ENCODE measurements at places on chromosomes 11 and 22.

GRCh38 chr11:1084561-1085439 lies 10.1 kb downstream of the MUC2 start:
- DNase-seq: no peak

DNA sequence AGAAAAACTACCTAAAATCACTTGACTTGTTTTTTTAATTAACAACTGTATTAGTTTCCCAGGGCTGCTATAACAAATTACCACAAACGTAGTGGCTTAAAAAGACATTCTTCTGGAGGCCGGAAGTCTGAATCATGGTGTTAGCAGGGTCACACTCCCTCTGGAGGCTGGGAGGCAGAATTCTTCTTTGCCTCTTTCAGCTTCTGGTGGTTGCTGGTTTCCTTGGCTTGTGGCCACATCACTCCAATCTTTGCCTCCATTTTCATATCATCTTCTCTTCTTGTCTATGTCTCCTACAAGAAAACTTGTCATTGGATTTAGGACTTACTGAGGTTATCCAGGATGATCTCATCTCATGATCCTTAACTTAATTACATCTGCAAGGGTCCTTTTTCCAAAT lies 7.4 kb upstream of the INCENP start:
- no peak for DNase-seq

DNA sequence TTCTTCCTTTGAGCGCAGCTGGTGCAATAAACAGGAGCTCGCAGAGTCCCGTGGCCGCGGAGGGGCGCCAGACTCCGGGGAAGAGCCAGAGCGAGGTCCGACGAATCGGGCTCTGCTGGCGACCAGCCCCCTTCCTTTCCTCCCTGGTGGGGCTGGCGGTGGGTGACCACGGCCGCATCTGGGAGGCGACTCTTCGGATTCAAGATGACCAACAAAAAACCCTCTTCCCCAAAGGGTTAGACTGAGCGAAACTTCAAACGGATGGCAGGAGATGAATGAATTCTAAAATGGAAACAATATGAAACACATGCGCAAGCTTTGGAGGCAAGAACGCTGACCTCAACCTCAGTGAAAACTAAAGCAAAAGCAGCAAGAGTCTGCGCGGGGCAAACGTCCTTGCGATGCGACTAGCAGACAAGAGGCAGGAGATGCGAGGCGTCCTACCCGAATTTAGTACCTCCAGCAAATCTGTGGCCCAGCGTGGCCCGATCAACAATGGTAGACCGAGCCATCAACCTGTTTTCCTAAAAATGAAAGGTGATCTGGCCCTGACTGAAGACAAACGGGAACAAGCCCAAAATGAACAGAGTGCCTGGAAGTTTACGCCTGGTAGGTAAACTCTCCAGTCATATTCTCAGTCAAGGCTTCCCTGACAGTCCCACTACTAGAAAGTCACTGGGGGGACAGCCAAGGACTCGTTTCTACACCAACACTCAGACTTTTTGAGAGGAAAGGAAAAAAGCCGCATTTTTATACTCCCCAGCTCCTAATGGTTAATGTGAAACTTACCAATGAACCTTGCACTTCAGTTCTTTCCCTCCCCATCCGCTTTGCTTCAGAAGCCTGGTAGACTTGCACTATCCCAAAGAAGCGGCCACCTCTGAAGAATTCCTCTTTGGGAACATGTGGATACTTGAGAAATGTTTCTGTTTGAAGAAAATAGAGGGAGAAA lies 11.6 kb downstream of the MMP3 start:
- DNase-seq: no peak

DNA sequence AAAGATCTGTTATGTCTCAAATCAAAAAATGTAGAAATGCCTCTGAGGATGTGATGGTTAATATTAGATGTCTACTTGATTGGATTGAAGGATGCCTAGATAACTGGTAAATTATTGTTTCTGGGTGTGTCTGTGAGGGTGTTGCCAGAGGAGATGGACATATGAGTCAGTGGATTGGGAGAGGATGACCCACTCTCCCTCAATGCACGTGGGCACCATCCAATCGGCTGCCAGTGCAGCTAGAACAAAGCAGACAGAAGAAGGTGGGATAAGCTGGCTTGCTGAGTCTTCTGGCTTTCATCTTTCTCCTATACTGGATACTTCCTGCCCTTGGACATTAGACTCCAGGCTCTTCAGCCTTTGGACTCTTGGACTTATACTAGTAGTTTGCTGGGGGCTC lies 430.3 kb downstream of the SOX6 start:
- no peak for DNase-seq

DNA sequence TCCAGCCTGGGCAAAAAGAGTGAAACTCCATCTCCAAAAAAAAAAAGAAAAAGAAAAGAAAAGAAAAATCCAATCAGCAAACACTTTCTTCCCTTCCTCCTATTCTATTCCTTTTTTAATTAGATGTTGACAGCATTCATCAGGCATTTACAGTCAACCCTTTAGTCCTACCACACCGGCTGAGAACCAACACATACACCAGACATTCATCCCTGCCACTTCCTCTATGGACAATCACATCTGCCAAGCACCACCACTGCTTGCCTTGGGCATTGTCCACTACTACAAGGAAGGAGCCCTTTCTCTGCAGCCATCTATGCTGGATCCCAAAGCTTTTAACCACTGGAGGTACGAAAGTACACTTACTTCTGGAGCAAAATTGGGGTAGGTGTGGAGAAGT lies 9.4 kb upstream of the SLN start:
- DNase-seq: no peak

DNA sequence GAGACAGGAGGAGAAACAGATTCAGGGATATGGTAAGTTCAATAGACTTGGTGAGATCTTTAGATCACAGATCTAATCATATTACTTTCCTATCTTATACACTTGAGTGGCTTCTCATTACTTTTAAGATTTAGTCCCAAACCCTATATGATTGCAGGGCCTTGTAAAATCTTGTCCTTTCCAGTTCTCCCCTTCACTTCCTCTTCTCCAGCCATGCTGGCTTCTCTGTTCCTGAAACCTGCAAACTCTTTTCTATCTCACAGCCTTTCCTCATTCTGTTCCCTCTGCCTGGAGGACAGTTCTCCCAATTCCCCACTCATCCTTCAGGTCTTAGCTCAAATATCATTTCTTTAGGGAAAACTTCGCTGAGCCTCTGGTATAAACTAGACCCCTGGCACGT lies 65.9 kb upstream of the BIRC3 start:
- no peak for DNase-seq

- DNase-seq: no peak
Observed at GRCh38 chr22:24002851-24003250, 2.4 kb downstream of the GSTT4 start.

DNA sequence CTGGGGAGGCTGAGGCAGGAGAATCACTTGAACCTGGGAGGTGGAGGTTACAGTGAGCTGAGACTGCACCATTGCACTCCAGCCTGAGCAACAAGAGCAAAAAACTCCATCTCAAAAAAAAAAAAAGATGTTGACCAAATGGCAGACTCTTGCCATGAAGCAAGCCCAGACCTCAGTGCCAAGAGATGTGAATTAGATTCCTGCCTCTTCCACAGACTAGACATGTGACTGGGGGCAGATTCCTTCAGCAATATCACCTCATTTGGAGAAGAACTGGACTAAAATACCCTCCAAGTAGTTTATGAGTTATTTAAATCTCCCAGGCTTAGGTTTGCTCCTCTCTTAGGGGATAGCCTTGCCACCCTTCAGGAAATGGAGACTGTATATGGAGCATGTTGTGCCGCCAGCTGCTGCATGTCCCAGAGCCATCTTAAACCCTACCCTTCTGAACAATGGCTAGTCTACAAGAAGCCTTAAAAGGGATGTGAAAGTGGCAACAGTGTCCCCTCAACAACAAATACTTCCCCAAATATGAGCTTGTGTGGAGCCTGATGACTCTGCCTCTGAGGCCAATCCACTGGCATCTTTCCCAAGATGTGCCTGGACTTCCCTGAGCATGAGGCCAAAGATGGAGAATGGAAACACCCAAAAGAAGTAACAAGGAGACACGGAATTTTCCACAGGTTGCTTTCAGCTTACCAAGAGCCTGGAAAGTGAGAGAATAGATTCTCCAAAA lies 763 bp upstream of the MS4A7 start:
- no peak for DNase-seq

- DNase-seq: no peak
Observed at GRCh38 chr11:119422809-119423508, at the start of gene THY1. Gene THY1 (minus strand): TSS chr11:119423172. CDS start chr11:119420905, 2,267 bp downstream.

- DNase-seq: no peak
Observed at GRCh38 chr11:81647374-81647773, 1086.3 kb downstream of the FAM181B start.

DNA sequence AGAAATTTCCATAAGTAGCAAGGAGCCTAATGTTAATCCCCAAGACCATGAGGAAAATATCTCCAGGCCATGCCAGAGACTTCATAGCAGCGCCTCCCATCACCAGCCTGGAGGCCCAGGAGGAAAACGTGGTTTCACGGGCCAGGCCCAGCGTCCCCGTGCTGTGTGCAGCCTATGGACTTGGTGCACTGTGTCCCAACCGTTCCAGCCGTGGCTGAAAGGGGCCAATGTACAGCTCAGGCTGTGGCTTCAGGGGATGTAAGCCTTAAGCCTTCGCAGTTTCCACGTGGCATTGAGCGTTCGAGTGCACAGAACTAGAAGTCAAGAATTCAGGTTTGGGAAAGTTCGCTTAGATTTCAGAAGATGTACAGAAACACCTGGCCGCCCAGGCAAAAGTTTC lies 510.7 kb downstream of the CNTN5 start:
- DNase-seq: no peak

DNA sequence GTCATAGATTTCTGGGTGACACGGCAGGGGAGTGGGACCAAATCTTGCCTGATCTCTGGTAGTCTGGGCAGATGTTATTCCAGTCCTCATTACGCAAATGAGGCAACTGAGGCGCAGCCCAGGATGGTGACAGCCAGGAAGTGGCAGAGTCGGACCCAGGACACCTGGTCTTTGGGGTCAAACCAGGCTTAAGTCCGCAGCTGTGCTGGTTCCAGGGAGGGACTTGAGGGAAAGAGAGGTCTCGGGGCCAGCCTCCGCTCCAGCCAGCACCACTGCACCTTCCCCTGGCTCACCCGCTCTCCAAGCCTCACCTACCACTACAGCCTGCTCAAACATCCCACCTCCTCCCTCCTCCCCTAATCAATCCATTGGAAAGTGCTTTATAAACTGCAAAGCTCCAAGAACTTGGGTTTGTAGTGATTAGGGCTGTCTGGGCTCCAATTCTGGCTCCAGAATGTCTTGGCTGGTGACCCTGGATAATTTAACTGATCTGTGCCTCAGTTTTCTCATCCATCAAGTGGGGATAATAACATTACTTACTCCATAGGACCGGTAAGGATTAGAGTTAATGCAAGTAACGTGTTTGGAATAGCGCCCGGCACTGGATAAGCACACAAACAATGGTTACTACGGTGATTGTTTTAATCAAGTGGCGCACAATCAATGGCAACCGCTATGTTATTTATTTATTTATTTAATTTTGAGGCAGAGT lies 526 bp upstream of the PNPLA5 start:
- no peak for DNase-seq

GRCh38 chr11:95795627-95796295 lies 5.5 kb downstream of the CEP57 start:
- no peak for DNase-seq

DNA sequence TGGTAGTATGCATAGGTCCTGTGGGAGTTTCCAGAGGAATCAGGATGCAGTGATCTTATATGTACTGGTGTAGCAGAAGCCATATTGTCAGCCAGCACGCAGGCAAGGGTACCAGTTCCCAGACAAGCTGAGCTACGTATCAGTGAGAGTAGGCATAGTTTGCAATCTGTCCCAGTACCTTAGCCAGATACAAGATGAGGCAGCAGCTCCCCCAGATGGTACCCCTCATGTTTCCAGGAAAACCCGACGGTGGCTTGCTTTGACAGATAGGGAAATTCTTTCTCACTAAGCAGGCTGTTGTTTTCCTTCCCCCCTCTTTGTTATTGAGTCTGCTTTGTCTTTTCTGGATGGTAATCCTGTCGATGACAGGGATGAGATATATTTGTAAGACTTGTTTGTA lies 109.7 kb upstream of the RRM1 start:
- no peak for DNase-seq

GRCh38 chr11:76592025-76592914 lies 78.3 kb downstream of the LRRC32 start:
- no peak for DNase-seq

DNA sequence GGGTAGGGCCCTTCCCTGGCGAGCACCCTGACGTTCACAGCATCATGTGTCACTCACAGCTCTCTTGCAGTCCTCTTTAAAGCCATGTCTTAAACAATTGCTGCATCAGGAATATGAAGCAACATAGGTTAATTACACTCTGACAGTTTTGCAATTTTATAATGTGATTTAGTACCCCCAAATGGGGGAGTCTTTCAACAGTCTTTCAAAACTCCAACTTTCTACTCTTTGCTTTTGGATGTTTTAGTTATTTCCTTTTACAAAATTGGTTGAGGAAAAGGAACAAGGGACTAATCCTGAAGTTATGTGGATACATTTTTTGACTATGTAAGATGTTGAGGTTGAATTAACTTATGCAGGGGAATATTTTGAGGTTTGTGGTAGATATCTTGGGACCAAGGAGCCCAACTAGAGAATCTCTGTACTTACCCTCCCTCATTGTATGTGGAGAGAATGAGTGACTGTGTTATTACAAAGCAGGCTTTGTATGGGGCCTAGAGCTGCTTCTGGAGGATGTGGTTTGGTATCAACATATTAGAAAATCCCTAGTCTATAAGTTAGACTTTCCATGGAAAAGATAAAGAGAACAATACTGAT lies at the start of gene MMP8:
Gene MMP8, minus strand, starts transcription at position 51 of the 597 bp plus-strand sequence. CDS start 99 bp downstream, outside the sequence.
- DNase-seq: no peak

Measured in NCI-H1105 (cell line).